ENCODE measurements at places on chromosomes 6 and 20.

DNA sequence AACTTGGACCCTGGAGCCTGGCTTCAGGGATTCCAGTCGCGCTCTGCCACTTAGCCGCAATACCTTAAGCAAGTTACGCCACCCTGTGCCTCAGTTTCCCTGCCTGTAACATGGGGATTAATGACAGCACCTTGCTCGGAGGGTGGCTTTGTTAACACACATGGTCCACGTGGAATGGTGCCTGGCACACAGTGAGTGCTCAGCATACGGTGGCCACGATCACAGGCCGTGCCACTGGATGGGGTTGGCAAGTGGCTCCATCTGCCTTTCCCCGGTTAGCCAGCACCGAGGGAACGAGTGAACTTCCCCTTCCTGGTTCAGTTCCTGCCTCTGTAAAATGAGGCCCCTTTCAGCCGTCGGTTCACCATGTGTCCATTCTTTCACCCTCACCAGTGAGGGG, 17.2 kb downstream of the C6orf132 start:
- no peak for DNase-seq

- no peak for DNase-seq
These were observed 185.2 kb downstream of the ALDH8A1 start for GRCh38 chr6:134764741-134765140.

GRCh38 chr6:42049948-42050296, 402 bp upstream of the TAF8 start:
- DNase-seq = no peak

- no peak for DNase-seq
These were observed 423.3 kb downstream of the QKI start for GRCh38 chr6:163837691-163838431.

GRCh38 chr20:20246996-20247633, 120.8 kb upstream of the INSM1 start:
- no peak for DNase-seq

- DNase-seq = no peak
These were observed 130.9 kb upstream of the PMEPA1 start for GRCh38 chr20:57840504-57841296.

- peak; percentile 94 for DNase-seq
These were observed 25.7 kb upstream of the TCFL5 start for GRCh38 chr20:62887152-62887859.

- DNase-seq = no peak
These were observed 4.9 kb downstream of the PLCG1 start for GRCh38 chr20:41142245-41142644.

GRCh38 chr20:1964061-1964460, 29.8 kb downstream of the PDYN start:
- no peak for DNase-seq

DNA sequence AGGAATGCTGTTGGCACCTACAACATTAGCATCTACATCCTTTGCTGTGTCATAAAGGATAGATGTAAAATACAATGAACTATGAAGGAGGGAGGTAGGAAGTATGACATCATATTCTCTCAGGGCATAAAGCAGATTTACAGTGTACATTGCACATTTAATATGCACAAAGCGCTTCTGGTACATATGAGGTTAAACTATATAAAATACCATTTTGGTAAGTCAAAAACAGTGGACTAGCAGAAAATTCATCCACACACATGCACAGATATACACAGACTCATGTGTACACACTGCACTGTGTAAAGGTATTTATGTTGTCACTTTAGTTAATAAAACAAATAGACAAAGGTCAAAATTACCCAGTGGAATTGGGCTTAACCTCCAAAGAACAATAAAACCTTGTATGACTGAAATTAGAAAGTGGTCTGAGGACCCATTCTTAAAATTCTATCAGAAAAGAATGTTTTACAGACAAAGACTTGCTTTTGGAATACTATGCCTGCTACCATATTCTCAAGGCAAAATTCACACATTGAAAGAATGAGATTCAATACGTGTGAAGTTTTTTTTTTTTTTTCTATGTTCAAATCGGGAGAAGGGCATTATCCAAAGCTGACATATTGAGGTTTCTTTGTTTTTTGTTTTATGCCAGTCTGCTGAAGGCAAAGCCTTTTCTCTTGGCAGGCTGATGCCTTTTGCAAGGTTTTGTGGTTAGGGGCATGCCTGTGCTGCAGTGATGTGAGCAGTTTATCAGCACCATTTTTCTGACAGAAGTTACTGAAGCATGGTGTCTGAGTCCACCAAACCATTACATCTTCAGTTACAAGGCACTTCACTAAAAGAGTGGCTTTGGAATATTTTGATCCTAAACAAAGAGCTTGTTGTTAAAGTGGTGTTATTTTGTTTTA, 199.0 kb downstream of the PLCB1 start:
- DNase-seq = peak; percentile 60

- no peak for DNase-seq
These were observed 29.4 kb upstream of the GMPR start for GRCh38 chr6:16208989-16209388.

DNA sequence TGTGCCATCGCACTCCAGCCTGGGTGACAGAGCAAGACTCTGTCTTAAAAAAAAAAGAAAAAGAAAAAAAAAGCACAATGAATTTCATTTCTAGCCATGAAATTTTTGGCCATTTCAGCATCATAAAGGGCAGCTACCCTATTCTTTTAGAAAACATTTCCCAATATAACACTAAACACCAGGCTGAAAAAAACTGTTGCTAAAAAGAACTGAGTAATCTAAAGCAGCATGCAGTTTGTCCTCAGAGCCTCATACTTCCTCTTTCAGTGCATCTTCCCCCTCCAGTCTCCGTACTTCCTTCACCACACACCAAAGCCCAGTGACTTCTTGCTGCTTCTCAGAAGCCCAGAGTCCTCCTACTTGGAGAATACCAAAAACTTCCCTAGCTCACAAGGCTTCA, 5.6 kb upstream of the IFNGR1 start:
- peak; percentile 81 for DNase-seq

DNA sequence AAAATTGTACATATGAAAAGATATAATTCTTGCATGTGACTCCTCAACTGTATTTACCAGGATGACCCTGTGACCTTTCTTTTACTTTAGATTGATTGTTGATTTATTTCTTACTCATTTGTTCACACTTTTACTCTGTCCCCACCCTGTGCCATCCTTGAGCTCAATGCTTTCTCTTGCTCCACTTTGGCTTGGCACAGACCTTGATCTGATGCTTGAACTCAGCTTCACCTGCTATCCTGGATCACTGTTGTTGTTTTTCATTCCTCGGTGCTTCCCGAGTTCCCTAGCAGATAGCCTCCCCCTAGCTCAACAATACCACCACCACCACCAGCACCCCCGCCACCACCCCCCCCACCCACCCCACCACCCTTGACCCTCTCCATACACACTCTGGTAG, 102.1 kb downstream of the EYA4 start:
- no peak for DNase-seq

DNA sequence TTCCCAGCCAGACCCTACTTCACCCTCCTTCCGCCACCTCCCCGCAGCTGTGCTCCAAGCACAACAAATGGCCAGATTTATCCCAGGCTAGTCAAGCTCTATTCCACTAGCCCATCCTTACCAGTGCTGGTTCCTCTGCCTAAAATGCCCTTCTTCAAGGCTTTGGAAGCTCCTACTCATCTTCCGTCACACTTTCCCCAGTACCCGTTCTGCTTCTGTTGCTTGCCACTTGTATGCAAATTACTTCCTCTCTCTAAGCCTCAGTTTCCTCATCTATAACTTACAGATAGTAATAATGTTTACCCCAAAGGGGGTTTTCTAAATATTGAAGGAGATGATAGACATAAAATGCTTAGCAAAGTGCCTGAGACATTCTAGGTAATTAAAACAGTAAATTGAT, 193.1 kb downstream of the MAFB start:
- no peak for DNase-seq

DNA sequence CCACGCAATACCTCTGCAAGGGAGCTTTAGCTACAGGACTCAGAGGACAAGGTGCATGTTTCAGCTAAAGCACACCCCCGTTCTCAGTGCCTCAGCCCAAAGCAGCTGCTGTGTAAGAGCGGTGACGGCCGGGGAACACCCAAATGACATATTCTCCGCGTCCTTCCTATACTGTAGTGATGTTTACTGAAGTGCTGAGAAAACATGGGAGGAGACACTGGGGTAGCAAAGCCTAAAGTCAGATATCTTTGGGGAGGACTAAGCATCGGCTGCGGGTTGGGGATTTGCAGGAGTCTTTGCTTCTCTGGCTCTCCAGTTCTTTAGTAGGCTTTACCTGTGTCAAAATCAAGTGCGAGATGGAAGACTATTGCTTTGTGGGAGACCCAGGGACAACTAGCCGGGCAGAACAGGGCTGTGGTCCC, 1.7 kb downstream of the SLC22A23 start:
- DNase-seq = no peak

DNA sequence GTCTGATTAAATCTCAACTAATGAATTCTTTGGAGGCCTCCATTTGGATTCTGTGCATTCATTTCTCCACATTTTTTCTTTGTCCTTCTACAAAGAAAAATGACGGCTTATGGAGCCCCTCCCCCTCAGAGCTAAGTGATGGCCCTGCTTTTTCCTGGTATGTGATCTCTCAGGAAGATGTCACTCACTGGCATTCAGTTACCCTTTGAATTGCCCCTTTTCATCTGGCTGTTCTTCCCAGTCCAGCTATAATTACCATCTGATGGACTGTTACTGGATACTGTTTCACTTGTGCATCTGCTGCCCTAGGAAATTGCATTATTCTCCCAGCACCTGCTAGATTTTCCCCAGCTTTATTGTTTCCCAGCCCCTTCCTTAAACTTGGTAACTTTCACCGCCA, 151.9 kb downstream of the CFAP61 start:
- DNase-seq = no peak

DNA sequence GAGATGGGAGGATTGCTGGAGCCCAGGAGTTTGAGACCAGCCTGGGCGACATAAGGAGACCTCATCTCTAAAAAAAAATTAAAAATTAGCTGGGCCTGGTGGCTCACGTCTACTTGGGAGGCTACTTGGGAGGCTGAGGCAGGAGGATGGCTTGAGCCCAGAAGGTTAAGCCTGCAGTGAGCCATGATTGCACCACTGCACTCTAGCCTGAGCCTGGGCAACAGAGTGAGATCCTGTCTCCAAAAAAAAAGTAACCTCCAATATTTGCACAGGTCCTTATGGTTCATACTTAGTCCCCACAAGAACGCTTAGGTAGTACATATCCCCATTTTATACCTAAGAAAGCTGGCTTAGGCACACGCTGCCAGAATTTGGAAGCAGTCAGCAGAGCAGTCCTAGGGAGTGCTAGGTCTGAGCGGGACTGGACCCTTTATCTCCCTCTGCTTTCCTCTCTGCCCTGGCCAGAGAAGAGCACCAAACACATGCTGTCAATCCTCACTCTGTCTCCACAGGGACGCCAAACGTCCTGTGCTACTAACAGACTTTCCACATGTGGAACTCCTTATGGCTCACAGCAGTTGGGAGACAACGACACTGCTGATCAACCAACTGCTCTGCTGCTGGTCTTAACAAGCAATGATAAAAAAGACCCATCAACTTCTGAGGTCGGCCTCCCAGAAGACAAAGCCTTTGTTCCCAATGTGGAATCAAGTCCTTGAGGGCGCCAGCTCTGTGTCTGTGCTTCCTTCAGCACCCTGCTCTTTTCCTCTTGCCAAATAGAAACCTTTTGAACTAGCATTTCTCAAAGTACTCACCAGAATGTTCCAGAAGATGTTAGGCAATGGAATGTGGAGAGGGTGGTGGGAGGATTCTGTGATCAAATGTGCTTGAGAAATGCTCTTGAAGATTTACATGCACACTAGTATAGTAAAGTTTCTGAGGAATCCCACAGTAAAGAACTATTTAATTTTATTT, 226.3 kb upstream of the DTNBP1 start:
- no peak for DNase-seq

DNA sequence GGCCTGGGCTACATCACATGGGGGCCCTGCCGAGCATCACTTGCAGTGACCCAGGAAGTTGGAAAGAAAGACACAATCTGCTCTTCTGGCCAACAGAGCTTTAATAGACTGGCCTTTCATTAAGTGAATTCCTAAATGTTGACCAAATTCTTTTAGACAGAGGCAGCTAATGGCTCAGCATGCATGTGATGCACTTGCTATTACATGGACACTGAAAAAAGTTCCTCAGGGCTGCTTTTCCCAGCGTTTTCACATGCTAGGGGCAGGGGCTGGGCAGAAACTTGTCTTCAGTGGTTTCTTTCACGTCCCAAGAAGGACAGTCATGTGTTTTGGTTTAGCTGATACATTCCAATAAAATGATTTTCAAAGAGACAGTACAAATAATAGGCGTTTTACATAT, 651.0 kb upstream of the SLC35B3 start:
- DNase-seq = no peak

DNA sequence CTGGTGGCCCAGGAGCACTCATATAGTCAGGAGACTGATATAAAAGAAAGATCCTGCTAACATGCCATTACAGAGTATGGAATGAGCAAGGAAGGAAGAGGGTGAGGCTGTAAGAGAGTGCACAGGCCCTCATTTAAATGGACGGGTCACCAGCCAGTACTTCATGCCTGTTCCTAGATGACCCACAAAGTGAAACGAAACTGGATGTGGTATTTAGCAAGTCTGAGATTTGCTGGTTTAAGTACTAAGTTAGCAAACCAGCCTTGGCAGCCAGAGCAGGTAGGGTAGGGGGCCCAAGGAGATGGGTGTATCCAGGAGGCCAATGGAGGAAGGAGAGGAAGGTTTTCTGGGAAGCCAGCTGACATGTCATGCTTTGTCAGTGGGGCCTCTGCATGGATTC, 15.9 kb downstream of the NT5E start:
- no peak for DNase-seq

DNA sequence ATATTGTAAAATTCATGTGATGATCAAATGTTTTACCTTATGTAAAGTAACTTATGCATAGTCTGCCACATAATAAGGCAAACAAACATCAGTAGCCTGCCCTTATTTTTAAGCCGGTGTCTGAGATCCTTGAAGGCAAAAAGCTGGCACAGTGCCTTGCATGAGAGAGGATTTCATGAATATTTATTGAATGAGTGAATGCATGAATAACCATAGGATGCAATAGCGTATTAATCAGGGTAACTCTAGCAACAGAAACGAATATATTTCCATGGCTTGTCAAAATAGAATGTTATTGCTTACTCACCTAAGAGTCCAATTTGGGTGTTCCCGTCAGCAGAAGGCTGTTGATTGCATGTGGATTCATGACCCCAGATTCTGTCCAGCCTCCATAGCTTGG, 34.9 kb downstream of the BTBD3 start:
- no peak for DNase-seq

All from HL-60 (cell line).